ENCODE measurements at places on chromosomes 2 and 18.

GRCh38 chr2:221896505-221897151 lies 324.5 kb upstream of the EPHA4 start:
- no peak for DNase-seq

- DNase-seq: no peak
Observed at GRCh38 chr2:83972128-83972527, 487.0 kb downstream of the SUCLG1 start.

GRCh38 chr2:163953390-163953907 lies 217.6 kb upstream of the FIGN start:
- no peak for DNase-seq

DNA sequence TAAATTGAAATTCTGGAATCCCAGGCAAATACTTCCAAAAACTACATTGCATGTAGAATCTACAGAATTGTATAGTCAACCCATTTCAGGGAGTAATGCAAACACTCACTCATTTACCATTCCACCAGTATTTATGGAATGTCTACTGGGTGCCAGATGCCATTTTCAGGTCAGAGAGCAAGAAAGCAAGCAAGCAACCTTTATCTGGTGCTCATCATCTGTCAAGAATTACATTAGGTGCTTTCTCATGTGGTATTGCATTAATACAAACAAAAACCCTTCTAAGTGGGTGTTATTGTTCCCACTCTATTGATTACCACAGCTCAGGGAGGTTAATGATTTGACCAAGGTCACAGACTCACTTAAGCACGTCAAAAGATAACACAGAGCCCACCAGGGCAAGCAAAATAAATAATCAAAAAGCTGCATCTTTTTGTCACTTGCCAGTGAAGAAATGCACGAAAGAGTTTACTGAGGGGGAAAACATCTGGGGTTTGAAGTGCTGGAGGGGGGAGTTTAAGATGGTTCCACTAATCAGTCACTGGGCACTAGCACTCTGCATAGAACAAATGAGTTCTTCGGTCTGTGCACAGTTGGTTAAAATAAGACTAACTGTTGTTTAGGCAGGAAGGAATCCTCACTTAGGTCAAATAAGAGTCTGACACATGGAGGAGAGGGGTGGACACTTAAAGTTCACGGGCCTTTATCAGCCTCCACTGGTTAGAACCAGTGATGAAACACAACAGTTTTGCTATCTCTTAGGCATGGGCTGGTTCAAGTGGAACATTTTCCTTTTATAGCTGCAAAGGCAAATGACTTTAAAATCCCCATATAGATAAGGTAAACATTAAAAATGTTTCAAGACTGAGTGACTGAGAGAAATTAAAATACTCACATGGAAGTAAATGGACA lies 208.8 kb downstream of the CDH2 start:
- no peak for DNase-seq

GRCh38 chr2:48914477-48915089 lies 159.1 kb upstream of the LHCGR start:
- no peak for DNase-seq

GRCh38 chr2:60522462-60522861 lies 31.0 kb downstream of the BCL11A start:
- no peak for DNase-seq

DNA sequence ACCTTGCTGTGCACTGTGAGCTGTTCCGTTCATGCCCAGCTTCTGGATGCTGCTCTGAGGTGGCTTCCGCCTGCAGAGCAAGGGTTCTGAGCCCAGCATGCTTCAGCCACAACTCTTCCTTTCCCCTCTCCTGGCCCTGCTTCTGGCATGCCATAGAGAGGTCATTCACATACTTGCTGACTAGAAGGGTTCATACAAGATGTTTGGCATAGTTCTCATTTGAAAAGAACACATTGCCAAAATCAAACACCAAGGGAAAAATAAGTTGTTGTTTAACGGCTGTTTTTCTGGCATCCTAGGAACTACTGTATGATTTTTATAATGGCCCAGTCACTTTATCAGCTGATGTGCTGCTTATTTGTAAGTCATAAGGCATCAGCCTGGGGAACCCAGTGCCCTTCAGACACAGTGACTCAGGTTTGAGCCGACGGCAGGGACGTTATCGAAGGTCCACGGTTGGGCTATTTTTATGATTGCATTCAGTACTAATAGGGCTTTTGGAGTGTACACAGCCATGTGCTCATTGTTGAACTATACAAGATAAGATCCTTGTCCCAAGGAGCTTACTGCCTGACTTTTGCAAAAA lies 53.9 kb upstream of the CTAGE1 start:
- DNase-seq: no peak

DNA sequence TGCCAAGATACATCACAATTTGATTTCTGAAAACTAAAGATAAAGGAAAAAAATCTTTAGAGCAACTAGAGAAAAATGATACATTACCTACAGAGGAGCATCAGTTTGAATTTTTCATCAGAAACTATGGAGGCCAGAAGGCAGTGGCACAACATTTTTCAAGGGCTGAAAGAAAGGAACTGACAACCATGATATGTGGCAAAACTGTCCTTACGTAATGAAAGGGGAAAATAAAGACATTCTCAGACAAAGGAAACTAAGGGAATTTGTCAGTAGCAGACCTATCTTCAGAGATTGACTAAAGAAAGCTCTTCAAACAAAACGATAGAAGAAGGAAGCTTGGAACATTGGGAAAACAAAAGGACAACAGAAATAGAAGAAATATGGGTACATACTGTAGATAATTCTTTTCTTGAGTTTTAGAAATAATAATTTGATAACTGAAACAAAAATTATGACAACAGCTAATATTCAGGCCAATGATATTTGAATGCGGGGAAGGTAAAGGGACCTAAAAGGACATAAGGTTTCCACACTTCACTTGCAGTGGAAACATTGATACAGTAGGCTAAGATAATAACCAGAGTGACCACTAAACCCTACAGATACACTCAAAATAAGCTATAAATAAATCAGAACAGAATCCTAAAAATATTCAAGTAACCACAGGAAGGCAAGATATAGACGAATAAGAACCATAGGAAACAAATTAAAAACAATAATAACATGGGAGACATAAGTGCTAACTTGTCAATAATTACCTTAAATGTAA lies 70.0 kb upstream of the NPAS2 start:
- no peak for DNase-seq

DNA sequence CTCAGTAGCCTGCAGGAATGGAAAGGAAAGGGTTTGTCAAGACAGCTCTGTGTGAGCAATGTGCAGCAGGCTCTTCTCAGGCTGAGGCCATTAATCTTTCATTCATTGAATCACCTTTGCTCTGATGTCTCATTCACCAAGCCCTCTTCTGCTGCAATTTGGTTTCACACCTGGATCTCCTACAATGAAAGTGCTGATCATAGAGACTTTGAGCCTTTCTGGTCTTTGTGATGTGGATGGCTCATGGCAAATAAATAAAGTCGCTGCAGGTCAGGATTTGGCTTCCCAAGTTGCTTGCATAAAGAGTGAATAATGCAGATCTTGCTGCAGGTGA lies 95.8 kb upstream of the SPRED2 start:
- DNase-seq: no peak

GRCh38 chr2:213238753-213239495 lies 45.3 kb upstream of the SPAG16 start:
- no peak for DNase-seq

DNA sequence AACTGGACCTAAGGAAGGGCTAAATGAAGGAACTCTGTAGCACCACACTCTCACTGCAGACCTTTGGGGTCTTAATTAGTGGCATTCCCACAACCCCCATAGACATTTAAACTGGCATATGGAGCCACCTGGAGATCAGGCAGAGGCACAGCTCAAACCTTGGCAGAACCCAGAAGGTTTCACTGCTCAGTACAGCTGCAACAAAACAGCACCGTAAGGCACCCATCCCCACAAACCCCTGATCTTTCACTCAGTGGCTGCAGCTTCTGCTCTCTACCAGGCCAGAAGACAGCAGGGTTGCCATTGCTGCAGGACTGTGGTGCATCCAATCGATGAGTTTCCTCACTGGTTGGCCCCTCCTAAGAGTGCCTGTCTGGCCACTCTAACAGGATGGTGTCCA lies 361.6 kb upstream of the VRK2 start:
- DNase-seq: no peak

DNA sequence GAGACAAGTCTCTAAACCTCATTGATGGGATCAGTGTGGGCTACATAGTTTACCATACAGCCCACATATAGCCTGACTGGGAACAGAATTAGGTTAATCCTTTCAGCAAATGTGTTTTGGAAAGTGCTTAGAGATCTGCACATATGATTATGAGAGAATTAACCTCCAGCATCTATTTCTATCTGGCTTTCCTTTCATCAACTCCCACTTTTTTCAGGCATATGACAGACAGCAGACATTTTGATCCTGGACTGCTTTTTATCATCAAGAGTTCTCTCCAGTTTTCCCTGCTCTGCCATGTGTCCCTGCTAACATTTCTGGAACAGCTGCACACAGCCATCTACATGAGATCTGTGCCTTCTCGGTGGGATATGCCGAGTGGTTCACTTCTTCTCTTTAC lies 139.5 kb upstream of the LRP1B start:
- no peak for DNase-seq

GRCh38 chr18:62688743-62689317 lies 26.5 kb upstream of the PHLPP1 start:
- DNase-seq: no peak

- no peak for DNase-seq
Observed at GRCh38 chr2:154697418-154698252, 860 bp upstream of the KCNJ3 start.

DNA sequence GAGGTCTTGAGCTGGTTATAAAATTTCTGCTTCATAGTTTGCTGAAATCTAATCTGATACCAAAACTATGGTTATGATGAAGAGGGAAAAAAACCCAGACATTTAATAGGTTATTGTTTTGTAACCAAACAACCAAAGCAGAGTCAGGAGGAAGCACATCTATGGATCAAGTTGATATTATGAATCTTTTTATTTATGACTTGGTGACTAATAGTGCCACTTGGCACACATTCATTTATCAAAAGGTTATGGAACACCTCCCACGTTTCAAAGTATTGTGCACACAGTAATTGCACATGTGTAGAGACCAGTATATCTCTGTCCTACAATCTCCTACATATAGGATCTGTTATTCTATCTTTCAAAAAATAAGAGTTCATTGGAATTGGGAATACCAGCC lies 93.0 kb downstream of the DPP4 start:
- DNase-seq: no peak

GRCh38 chr18:72391951-72392350 lies 152.2 kb downstream of the CBLN2 start:
- no peak for DNase-seq

GRCh38 chr2:174617718-174618117 lies 20.1 kb upstream of the WIPF1 start:
- DNase-seq: no peak

DNA sequence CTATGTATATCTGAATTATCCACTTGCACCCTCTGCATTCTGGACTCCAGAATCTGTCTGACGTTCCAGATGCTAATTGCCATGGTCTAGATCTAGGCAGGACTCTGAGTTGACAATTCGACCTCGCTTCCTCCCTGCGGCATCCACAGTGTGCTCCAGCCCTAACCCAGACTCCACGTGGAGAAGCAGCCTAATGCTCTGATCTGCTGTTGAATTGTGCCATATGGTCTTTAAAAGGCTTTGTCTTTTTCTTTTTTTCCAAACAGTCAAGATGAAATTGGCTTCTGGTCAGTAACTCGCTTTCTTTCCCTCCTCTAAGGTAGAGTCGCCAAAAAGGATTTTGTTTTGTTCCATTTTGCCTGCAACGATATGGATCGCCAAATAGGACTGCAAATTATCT lies 752.6 kb upstream of the ID2 start:
- DNase-seq: no peak

GRCh38 chr18:73992242-73993022 lies 155.2 kb downstream of the FBXO15 start:
- DNase-seq: no peak

GRCh38 chr18:42636309-42636708 lies 479.2 kb downstream of the RIT2 start:
- no peak for DNase-seq

GRCh38 chr2:88265352-88266303 lies 95.5 kb downstream of the THNSL2 start:
- peak; percentile 56 for DNase-seq

DNA sequence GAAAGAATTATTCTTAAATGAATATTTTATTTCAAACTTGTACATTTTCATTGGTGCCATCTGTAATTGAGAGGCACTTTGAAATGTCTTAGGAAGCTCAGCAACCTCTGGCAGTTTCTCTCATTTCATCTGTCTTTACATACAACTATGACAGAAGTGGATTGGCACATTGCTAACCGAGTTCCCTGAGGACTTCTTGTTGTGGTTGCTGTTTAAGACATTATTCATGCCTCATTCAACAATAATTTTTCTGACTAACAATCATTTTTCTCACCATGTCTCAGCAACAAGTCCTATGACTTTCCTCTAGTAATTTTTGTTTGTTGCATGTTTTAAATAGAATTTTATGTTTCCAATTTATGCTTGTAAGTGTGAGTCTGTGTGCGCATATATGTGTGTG lies 284.0 kb upstream of the CWC22 start:
- DNase-seq: peak; percentile 55

- no peak for DNase-seq
Observed at GRCh38 chr18:79528316-79528695, 132.6 kb downstream of the NFATC1 start.

DNA sequence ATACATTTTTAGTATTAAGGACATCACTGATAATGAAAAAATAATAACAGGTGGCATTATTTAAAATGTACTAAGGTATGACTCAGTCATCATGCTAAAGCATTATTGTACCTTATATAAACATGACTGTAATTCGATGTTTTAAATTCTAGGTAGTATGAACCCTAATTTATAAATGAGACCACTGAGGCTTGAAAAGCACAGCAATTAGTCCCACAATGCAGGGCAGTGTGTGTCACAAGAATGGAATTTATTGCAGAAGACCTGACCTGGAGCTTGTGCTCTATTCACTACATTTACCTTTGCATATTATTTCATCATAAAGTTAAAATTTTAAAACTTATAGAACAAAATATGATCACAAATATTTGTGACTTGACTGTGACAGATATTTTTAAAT lies 358.5 kb upstream of the DSEL start:
- no peak for DNase-seq

All from RKO (cell line).